Stimulated activated naive CD4-positive, alpha-beta T cell treated with Interleukin-2 at 50 U/mL for 16 hours (primary cell): ENCODE measurements at places on chromosomes 3 and 15.

- no peak for DNase-seq
These were observed 34.6 kb upstream of the DNAJC13 start for GRCh38 chr3:132382688-132383194.

DNA sequence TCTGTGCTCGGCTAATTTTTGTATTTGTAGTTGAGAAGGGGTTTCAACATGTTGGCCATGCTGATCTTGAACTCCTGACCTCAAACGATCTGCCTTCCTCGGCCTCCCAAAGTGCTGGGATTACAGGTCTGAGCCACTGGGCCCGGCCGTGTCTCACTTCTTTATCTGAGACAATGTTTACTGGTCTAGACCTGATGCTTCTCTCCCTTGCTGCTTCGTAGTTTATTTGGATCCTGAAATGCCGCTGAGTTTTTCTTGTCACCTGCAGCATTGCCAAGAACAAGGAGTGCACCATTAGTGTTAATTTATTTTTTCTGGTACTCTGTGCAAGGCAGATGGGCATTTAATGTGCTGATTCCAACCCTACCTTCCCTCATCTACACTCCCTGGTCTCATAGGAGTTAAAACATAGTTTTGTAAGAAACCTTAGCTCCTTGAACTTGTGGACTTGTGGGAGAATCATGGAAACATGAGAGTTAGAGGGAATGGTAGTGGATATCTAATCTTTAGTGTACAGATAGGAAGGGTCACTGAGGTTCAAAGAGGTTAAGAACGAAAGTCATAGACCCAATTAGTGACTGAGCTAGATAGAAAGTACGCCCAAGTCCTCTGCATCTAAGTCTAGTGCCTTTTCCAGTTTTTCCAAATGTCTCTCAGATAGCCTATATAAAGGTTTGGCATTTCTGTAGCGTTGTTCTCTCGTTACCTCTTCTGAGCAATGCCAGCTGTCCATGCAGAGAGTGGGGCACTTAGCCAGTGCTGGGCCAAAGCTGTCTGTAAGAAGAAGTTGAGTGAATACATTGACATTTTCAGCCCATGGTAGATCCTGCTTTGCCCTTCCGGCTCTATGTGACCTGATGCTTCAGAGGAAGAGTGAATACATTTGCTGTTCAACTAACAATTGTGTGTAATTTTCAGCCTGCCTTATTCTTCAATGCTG is 244.1 kb downstream of the LPP start:
- no peak for DNase-seq

GRCh38 chr3:148998715-148999423 is 7.5 kb downstream of the GYG1 start:
- DNase-seq: no peak

GRCh38 chr3:46861605-46862368 is 1.5 kb downstream of the MYL3 start:
- no peak for DNase-seq

- no peak for DNase-seq
These were observed 449.7 kb upstream of the ALCAM start for GRCh38 chr3:104916971-104917370.

GRCh38 chr3:21235491-21235890 is 515.5 kb downstream of the ZNF385D start:
- no peak for DNase-seq

DNA sequence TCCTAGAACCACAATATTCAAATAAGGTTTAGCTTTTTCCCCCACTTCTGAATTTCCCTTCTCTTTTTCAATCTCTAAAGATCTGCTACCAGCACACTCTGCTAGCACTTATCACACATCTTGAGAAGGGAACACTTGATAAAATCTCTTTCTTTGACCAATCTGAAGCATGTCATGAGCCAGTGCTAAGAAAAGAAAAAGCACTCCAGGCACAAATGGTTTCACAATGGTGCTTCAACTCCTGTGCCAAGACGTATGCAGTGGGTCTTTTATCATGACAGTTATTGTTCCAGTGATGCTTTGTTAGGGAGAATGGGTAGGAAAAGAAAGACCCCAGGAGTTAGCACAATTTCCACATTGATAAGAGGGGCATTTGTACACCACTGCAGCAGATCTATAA is 248.4 kb downstream of the ZNF385D start:
- no peak for DNase-seq

DNA sequence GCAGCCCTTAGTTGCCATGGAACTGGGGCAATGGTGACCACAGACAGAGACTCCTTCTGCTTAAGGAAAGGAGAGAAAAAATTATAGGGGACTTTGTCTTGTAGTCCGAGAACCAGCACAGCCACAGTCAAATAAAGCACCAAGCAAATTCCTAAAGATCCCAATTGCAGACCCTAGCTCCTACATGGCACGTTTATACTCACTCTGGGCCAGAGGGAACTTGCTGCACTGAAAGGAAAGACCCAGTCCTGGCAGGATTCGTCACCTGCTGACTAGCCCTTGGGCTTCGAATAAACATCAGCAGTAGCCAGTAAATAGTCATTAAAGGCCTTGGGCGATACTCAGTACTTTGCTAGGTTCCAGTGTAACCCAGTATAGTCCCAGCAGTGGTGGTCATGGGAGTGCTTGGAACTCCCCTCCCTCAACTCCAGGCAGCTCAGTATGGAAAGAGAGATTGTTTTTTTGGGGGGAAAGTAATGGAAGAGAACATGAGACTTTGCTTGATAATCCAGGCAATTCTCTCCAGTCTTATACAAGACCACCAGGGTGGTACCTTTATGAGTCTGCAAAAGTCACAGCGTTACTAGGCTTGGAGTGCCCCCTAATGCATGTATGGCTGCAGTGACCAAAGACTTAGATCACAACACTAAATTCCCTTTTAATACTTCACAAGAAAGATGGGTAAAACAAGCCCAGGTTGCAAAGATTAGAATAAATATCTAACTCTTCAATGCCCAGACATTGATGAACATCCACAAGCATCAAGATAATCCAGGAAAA is 66.4 kb upstream of the AGTR1 start:
- DNase-seq: no peak

DNA sequence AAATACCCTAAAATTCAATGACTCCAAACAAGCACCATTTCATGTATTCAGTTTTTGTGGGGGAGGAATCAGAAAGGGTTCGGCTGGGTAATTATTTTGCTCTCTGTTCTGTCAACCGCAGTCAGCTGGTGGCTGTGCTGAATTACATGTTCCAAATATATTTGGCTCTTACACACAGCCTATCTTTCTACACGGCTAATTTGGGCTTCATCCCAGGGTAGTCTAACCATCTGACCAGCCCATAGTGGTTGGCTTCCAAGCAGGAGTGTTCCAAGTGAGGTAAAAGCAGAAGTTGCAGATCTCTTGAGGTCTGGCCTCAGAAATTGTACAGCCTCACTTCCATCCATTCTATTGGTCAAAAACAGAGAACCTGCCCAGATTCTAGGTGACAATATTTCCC is 760.8 kb upstream of the SEMA6D start:
- no peak for DNase-seq

DNA sequence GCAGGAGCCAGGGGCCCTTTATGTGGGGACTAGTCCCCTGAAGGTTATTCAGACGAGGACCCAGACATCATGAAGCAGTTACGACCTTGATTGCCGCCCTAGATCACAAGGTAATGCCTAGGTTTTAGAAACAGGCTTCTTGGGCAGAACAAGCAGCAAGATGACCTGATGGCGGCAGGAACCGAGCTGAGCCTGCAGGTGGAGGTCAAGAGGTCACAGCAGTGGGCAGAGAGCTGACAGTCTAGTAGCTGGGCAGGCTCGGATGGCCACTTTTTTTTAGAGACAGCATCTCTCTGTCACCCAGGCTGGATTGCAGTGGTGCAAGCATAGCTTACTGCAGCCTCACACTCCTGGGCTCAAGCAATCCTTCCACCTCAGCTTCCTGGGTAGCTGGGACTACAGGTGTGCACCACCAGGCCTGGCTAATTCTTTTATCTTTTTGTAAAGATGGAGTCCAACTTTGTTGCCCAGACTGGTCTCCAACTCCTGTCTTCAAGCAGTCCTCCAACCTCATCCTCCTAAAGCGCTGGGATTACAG is 83.5 kb upstream of the ABHD17C start:
- no peak for DNase-seq

GRCh38 chr3:107458871-107459270 is 63.9 kb upstream of the BBX start:
- DNase-seq: no peak

DNA sequence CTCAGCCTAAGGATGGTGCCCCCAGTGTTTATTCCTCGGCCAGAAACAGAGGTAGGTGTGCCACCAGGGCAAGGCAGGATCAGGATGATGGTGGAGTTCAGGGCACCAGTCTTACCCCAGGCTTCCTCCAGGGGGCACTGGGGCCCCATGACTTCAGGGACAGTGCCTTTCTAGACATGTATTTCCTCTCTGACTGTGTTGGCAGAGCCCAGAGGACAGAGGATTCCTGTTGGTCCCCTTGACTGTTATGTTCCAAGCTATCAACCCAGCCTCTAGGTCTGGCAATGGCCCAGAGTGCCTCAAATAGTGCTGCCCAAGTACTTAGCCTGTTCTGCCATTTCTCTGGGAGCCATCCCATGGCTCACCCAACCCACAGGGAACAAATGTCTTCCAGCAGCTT is 2.8 kb downstream of the HEMK1 start:
- peak; percentile 75 for DNase-seq

DNA sequence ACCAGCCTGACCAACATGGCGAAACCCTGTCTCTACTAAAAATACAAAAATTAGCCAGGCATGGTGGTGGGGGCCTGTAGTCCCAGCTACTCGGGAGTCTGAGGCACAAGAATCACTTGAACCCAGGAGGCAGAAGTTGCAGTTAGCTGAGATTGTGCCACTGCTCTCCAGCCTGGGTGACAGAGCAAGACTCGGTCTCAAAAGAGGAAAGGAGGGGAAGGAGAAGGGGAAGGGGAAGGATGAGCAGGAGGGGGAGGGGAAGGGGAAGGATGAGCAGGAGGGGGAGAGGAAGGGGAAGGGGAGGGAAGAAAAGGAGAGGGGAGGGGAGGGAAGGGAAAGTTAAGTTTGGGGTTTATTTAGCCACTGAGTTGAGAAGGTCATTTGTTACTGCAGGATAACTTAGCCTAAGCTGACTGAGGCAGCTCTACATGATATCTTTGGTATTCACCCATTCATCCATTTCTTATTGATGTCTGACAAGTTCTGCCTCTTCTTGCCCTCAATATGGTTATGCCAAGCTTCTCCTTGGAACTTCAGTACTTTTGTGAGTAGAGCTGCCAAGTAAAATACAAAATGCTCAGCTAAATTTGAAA is 15.9 kb upstream of the ABHD2 start:
- DNase-seq: no peak

DNA sequence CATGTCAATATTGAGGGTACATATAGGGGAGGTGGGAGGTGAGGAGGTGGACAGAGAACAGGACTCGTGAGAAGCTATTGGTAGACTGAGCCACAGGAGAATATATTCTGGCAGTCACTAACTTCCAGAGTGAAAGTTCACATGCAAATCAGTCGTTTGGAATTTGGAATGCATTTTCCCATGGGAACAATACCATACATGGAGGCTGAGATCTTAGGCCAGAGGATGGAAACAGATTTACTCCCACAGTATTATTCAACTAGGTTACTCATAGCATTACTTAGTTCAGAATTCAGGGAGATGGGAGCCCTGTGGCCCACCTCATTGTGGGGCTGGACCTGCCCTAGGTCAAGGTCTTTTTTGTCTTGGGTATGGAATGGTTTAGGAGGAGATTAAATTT is 36.4 kb upstream of the ABHD2 start:
- no peak for DNase-seq

DNA sequence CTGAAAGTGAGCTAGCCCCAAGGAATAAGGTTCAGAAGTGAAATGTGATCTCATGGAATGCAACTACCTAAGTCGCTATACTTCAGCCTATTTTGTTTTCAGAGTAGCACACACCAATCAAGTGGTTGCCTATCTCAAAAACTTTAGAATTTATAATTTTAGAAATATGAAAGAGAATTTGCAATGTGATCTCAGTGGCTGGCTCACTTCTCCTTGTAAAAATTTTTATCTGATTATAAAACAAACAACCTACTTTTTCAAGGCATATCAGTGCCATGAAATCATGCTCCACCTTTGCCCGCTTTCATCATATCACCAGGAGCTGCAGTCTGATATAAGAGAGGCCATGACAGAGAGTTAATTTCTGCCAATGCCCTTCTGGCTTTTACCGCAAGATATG is 47.3 kb downstream of the CLDN11 start:
- no peak for DNase-seq

- no peak for DNase-seq
These were observed 5.1 kb downstream of the IGDCC3 start for GRCh38 chr15:65372787-65373067.

GRCh38 chr15:84736375-84736774 is 12.0 kb upstream of the ZNF592 start:
- DNase-seq: peak; percentile 68

DNA sequence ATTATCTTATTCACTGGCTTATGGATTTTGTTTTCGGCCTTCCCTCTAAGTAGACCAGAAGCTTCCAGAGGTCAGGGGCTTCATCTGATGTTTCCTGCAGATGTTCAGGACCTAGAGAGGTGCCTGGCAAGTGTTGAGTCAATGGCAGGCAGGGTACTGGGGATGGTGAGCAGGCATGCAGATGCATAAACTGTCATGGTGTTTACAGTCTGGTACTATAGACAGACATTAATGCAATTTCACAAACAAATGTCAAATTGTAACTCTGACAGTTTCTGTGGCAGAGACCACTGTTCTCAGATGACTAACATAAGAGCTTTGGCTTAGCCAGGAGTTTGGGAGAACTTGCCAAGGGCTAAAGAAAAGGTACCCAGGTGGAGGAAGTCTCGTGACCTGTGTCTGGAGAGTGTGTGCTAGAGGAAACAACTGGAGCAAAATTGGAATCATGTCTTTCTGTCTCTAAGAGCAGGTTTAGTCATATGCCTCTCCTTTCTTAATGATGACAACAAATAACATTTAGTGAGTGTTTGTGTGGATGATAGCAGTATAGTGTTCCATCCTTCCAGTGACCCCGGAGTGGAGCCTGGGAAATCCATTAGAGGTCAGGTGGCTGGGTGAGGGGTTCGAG is 53.7 kb upstream of the TRAK1 start:
- no peak for DNase-seq

DNA sequence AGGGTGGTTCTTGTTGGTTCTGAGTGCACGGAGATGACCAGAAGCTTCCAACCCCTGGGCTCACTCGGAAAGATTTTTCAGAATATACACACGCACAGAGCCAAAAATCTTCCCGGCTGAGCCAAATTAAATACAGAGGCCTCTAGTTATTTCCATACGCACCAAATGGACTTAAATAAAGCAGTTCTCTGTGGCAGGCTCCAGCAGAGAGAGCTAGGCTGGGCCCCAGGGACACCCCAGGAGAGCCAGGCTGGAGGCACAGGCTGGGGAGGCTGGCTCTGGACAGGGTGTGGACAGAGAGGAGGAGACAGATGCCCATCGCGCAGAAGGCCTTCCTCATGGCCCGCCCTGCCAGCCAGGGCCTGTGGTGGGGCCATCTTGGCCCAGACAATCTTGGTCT is 115.9 kb downstream of the IQSEC1 start:
- DNase-seq: no peak
